A549 treated with RU486 at 1 μM for 4 hours (cell line): ENCODE measurements at places on chromosomes 2 and 18. TPM values are rescaled to one million over a fixed set of nuclear protein-coding genes. Genes with fewer than 3 reads are reported as not detected.

PMS1 gene
- total RNA-seq = 4.1 to 8.0 TPM (median 7.6 TPM) in 5 replicates

AMER3 gene
- not detected in 5 replicates for total RNA-seq

DCDC2C gene
- 0.24 to 0.54 TPM (median 0.30 TPM) in 5 replicates for total RNA-seq

TUBA3E gene
- not detected in 5 replicates for total RNA-seq

NGEF gene
- 15.4 to 20.7 TPM (median 16.8 TPM) in 5 replicates for total RNA-seq

COL6A3 gene
- total RNA-seq = 0.03 to 0.18 TPM (median 0.09 TPM) in 5 replicates

TMEM127 gene
- 35.7 to 49.9 TPM (median 45.7 TPM) in 5 replicates for total RNA-seq

C2orf15 gene
- 0.42 to 0.64 TPM (median 0.50 TPM) in 4 of 5 replicates, not detected in the other for total RNA-seq

DCAF17 gene
- total RNA-seq = 5.4 to 10.8 TPM (median 9.7 TPM) in 5 replicates

DQX1 gene
- 0.06 to 0.23 TPM (median 0.15 TPM) in 3 of 5 replicates, not detected in the others for total RNA-seq

SCN2A gene
- total RNA-seq = not detected in 5 replicates

SPR gene
- total RNA-seq = 89.5 to 146 TPM (median 142 TPM) in 5 replicates

DSC2 gene
- total RNA-seq = 0.93 to 1.8 TPM (median 1.3 TPM) in 5 replicates

GKN2 gene
- total RNA-seq = 1.8 to 3.5 TPM (median 2.8 TPM) in 5 replicates

AKAIN1 gene
- not detected in 5 replicates for total RNA-seq

IAH1 gene
- total RNA-seq = 80.2 to 100 TPM (median 95.3 TPM) in 5 replicates

PRKAG3 gene
- not detected in 5 replicates for total RNA-seq

TFCP2L1 gene
- 0.95 to 1.3 TPM (median 1.2 TPM) in 5 replicates for total RNA-seq

IL1F10 gene
- not detected in 5 replicates for total RNA-seq

SLC19A3 gene
- 2.3 to 3.2 TPM (median 3.1 TPM) in 5 replicates for total RNA-seq

R3HDM1 gene
- 24.9 to 29.0 TPM (median 27.1 TPM) in 5 replicates for total RNA-seq

PLEKHH2 gene
- 0.73 to 1.1 TPM (median 1.1 TPM) in 5 replicates for total RNA-seq

POTEF gene
- total RNA-seq = 0.03 TPM in 1 of 5 replicates, not detected in the others

SLC8A1 gene
- 0.24 to 0.58 TPM (median 0.50 TPM) in 5 replicates for total RNA-seq

WNT10A gene
- total RNA-seq = 0.07 to 0.31 TPM in 2 of 5 replicates, not detected in the others
